ENCODE measurements at places on chromosomes 16 and 17. TPM values are rescaled to one million over a fixed set of nuclear protein-coding genes. Genes with fewer than 3 reads are reported as not detected.

- no peak for DNase-seq
These were observed 274.6 kb upstream of the HSBP1 start for GRCh38 chr16:83533193-83533592.

TP53TG3F gene
- not detected for total RNA-seq

DNA sequence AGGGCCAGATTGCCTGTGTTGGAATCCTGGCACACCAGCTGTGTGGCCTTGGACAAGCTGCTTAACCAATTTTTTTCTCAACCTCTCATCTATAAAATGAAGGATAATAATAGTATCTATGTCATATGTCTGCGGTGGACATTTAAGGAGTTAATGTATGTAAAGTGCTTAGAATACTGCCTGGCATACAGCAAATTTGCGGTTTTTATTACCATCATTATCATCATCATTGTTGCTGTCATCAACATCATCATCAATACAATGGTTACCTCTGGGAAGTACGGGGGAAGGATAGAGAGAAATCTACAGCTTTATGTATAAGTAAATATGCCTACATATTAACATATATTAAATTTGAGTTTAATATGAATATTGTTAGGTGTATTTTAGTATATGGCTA lies 37.1 kb upstream of the COX10 start:
- DNase-seq = no peak

- no peak for DNase-seq
These were observed 8.3 kb downstream of the CCR7 start for GRCh38 chr17:40556884-40557414.

LRRC46 gene
- total RNA-seq = not detected

GRCh38 chr16:24544640-24545039 lies 5.3 kb downstream of the RBBP6 start:
- DNase-seq = no peak

GRCh38 chr16:79419148-79419547 lies 181.4 kb downstream of the MAF start:
- DNase-seq = no peak

WFDC1 gene
- 1.4 TPM for total RNA-seq

NOG gene
- 0.72 TPM for total RNA-seq

DNA sequence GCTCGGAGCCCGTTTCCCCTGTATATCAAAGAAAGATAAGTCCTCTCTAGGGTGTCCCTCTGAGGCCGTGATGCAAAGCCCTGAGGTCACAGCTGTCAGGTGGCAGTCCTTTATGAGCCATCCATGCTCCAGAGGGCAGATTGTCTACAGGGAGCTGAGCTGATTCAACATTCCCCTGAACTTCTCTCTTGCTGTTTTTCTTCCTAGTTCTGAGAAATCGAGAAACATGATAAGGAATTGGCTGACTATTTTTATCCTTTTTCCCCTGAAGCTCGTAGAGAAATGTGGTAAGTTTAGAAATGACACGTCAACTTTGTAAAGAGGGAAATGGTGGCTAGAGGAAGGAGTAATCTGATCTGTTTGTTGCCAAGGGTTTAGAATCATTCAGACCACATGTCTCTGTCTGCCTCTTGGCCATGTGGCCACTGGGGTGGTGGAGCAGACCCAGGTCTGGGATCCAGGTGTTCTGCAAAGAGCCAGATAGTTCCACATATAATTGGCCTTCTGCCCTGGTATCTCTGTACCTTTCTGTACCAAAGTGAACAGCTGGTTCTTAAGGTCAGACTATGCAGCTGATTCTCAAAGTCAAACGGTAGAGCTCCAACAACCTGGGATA lies 3.5 kb downstream of the CTNS start:
- DNase-seq = no peak

DNA sequence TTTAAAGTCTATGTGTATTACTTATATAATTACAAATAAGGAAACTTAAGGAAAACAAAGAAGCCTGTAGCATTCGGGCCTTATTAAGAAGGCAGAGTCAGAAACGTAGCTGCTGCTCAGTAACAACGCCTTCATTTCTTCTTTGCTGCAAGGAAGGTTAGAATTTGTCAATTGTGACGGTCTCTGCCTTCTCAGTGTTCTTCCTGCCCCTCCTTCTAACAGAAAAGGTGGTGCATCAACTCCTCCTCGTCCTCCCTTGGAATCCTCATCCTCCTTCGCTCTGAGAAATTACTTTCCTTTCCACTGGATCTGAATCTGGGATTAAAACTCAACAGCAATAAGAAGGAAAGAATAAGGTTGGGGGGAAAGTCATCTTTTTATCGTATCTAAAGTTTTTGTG lies 63.0 kb downstream of the VPS53 start:
- DNase-seq = no peak

- no peak for DNase-seq
These were observed 44.7 kb downstream of the SREBF1 start for GRCh38 chr17:17792037-17792550.

SLC52A1 gene
- not detected for total RNA-seq

GRCh38 chr16:84746875-84747274 lies 47.1 kb downstream of the USP10 start:
- DNase-seq = no peak

DNA sequence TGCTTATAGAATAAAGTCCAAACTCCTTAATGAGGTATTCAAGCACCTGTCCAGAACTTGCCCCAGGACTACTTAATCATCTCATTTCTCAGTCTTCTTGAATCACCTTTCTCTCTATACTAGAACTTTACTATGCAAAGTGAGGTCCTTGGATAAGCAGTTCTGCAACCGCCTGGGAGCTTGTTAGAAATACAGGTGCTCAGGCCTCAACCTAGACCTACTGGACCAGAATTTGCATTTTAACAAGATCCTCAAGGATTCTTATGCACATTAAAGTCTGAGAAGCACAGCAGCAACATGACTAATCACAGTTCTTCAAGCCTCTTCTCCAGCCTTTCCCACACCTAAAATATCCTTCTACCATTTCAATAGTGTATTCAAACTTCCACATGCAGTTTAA lies 61.7 kb downstream of the GRB7 start:
- no peak for DNase-seq

- no peak for DNase-seq
These were observed 15.5 kb downstream of the FAM20A start for GRCh38 chr17:68585643-68586042.

ZNF205 gene
- total RNA-seq = 8.7 TPM

- no peak for DNase-seq
These were observed 23.4 kb upstream of the SKAP1 start for GRCh38 chr17:48453447-48453846.

GRCh38 chr16:19227643-19228042 lies 57.9 kb upstream of the CLEC19A start:
- no peak for DNase-seq

DNA sequence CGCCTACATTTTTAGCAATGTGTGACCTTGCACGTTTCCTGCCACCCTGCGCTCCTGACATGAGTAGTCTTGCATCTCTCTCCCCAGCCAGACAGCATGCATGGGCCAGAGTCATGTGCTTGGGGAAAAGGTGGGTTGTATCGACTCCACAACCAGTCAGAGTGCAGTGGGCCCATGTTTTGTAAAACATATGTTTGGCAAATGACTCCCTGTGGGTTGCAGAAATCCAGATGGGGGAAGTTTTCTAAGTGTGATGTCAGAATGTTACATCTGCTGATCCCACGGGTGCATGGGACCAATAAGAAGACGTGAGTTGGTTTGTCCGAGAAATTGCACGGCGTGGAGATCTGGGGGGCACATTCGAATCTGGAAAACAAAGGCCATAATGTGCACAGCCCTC lies 147.1 kb downstream of the FOXL1 start:
- no peak for DNase-seq

GPR142 gene
- total RNA-seq = not detected

ADGRG1 gene
- 99.1 TPM for total RNA-seq

DNA sequence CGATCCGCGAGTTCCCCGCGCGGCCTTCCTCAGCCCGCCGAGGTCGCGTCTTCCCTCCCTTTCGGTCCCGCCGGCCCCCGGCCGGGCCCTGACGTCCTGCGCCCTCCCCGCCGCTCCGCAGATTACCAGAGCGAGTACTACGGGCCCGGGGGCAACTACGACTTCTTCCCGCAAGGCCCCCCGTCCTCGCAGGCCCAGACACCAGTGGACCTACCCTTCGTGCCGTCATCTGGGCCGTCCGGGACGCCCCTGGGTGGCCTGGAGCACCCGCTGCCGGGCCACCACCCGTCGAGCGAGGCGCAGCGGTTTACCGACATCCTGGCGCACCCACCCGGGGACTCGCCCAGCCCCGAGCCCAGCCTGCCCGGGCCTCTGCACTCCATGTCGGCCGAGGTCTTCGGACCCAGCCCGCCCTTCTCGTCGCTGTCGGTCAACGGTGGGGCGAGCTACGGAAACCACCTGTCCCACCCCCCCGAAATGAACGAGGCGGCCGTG lies 5.4 kb downstream of the LHX1 start:
- DNase-seq = no peak

GRCh38 chr17:78970834-78971755 lies 8.6 kb downstream of the LGALS3BP start:
- peak; percentile 93 for DNase-seq

C16orf92 gene
- total RNA-seq = not detected

- peak; percentile 93 for DNase-seq
These were observed at the start of gene CAVIN1 for GRCh38 chr17:42422958-42423712. Gene CAVIN1, minus strand, starts transcription at chr17:42423256. Its CDS starts 159 bp downstream, at chr17:42423097.

RDM1 gene
- total RNA-seq = not detected

DNA sequence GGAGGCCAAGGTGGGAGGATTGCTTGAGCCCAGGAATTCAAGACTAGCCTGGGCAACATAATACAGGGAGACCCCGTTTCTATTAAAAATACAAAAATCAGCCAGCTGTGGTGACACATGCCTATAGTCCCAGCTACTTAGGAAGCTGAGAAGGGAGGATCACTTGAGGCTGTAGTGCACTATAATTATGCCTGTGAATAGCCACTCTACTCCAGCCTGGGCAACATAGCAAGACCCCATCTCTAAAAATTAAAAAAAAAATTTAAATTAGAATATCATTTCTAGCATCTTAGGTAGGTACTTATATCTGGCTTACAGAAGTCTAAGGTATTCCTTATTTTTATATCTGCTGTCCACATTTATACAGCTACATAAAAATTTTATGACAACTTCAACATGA lies 7.5 kb upstream of the SMG8 start:
- no peak for DNase-seq

GRCh38 chr17:13919818-13920217 lies 149.5 kb upstream of the COX10 start:
- no peak for DNase-seq

DNA sequence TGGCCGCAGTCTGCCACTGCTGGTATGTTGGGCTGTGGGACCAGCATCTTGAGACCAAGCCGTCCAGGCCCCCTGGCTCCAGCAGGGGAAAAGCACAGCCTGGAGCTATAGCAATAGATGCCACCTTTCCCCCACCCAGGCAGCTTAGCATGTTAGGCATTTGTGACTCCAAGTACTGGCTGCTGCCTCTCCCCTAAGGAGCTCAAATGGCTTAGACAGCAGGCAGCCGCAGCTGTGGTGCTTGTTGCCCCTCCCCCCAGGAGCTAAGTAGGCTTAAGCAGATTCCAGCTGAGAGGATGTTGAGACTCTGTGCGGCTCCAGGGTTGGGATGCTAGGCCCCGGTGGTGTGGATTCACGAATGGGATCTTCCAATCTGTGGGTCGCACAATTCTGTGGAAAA lies 88.8 kb upstream of the ANKFN1 start:
- no peak for DNase-seq

- no peak for DNase-seq
These were observed 17.9 kb downstream of the ARL2BP start for GRCh38 chr16:57262841-57263540.

DNA sequence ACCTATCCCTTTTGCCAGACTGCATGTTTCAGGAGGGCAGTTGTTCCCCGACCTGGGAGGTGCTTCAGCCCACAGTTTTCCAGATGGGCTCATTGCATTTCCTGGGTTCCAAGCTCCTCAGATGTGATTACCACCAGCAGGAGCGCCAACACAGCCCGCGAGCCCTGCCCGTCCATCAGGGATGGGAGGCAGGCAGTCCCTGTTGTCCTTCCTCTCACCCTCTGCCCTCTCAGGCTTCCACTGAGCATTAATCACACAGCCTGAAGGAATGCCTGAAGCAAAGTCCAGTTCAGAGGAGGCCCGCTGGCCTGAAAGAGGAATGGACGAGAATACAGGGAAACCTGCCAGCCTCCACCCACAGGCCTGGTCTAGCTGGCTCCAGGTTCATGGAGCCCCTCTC lies 256.3 kb upstream of the SDK2 start:
- no peak for DNase-seq

DNA sequence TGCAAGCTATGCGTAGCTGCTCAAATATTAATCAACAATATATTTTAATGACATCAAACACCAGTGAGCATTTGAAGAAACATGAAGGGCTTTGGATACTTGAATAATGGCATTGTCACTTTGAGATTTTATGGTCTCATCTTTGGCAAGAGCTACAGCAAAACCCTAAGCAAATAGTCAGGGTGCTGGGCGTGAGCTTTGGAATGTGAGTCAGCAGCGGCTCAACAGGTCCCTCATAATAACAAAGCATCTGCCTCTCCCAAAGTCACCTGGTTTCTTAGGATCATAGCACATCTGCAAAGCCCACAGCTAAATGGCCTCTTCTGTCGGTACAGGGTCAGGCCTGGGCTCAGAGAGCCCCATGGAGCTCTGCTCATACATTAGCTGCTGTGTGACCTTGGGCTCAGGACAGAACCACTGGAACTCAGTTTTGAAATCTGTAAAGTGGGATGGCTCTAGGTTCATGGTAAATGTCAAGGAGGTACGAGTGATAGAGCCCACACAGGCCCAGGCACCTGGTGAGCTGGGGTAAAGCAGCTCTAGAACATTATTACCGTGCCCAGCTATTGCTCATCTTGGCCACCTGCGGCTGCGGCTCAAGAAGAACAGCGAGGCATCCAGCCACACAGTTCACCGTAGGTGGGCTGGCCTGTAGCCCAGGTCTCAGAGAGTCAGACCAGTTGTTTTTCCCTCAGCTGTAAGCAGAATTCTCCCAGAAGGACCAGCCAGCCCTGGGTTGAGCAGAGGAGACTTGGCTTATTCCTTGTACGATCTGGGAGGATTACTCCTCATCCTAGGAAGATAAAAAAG lies 544.5 kb upstream of the CDH11 start:
- no peak for DNase-seq

GRCh38 chr17:40561871-40562611 lies 3.2 kb downstream of the CCR7 start:
- DNase-seq = no peak

GRCh38 chr17:73168667-73169066 lies 3.9 kb downstream of the SSTR2 start:
- no peak for DNase-seq

ZNF594 gene
- total RNA-seq = 9.1 TPM

RHOT1 gene
- total RNA-seq = 32.1 TPM

GRCh38 chr17:50966163-50966666 lies 100.1 kb upstream of the TOB1 start:
- DNase-seq = no peak

SCARF1 gene
- total RNA-seq = 13.1 TPM

DNA sequence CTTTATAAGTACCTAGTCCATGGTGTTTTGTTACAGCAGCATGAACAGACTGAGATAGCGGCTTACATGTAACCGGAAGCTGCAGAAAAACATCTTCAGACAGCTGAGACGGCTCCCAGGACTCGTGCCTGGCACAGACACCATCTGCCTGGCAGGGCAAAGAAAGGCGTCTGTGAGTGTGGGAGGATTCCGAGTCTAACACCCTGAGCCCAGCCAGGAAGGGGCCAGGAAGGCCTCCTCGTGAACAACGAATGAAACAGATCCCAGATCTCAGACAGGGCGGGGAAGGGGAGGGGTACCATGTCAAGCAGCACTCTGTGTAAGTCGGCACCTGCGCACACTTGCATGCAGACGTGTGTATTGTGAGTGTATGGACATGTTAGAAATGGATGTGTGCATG lies 4.4 kb upstream of the CSNK1D start:
- no peak for DNase-seq

GRCh38 chr17:73698966-73699365 lies 54.7 kb upstream of the SDK2 start:
- no peak for DNase-seq

KRT31 gene
- total RNA-seq = not detected

All from omental fat pad (tissue), 4 donors.